Upper lobe of left lung (tissue), 6 donors: ENCODE measurements at places on chromosomes 16 and 17. TPM values are rescaled to one million over a fixed set of nuclear protein-coding genes. Genes with fewer than 3 reads are reported as not detected.
A peak's percentile ranks its signal among the peaks of the same experiment; 100 is the strongest.

Gene ST6GALNAC2
- 63.5 TPM for total RNA-seq

Gene TMEM132E
- not detected for total RNA-seq

Gene KLHL10
- 0.17 TPM for total RNA-seq

GRCh38 chr17:34584805-34585416 lies 5.5 kb downstream of the TMEM132E start:
- no peak for DNase-seq

GRCh38 chr17:59001158-59001814 lies 105.4 kb downstream of the TRIM37 start:
- no peak for DNase-seq

DNA sequence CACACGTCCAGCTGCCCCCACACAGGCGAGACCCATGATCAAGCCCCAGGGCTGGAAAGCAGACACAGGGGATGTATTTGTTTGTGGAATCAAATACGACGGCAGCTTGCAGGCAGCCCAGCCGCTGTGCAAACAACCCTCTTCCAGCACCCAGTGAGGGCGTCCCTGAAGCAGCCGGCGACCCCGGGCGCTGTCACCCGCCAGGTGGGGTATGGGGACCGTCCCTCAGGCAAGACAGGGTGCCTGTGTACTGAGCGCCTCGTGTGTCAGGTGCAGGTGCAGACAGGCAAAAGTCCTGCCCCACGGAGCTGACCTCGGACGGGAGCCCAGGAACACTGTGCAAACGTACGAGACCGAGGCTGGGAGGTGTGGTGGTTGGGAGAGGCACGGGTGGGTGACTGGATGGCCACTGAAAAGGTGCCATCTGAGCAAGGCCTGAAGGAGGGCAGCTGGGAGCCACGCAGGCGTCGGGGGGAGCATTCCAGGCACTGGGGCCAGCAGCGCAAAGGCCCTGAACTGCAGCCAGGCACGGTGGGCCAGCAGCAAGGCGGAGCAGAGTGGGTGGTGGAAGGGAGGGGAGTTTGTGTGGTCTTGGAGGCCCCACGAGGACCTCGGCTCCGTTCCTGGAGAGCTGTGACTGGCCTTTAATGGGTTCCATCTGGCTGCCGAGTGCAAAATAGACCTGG lies 48.5 kb downstream of the CBFA2T3 start:
- peak; percentile 68 for DNase-seq

DNA sequence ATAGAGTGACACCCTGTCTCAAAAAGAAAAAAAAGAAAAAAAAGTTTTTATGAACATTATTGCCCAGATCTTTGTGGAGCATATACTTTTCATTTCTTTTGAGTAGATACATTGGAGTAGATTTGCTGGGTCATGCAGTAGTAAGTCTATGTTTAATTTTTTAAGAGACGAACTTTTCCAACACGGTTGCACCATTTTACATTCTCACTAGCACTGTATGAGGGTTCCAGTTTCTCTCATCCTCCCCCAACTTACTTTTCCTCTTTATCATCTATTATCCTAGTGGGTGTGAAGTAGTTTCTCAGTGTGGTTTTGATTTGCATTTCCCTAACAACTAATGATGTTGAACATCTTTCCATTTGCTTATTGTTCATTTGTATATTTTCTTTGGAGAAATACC lies 10.5 kb downstream of the RPS6KB1 start:
- no peak for DNase-seq
